ENCODE measurements at places on chromosomes 1 and 21. TPM values are rescaled to one million over a fixed set of nuclear protein-coding genes. Genes with fewer than 3 reads are reported as not detected.

Gene KLHL20
- total RNA-seq: 28.4 TPM

DNA sequence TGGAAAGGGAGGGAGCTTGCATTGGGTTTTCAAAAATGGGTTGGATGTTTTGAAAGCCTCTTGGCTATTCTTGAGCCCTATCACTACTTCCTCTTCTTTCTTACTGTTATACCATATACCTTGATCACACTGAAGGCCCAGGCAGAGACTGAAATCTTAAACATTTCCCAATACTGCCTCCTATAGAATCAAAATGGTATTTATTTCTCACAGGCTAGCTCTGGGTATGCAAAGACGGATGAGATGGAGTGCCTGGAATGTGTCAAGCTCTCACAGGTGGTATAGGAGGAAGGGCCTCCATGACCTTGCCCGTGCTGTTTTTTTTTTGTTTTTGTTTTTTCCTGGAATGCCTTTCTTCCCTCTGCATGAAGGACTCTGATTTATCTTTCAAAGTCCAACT lies 268.4 kb upstream of the USP24 start:
- H3K4me3 ChIP-seq: no peak overlapping the region
- H3K36me3 ChIP-seq: no peaks in the 10 kb centered on the region
- H3K27me3 ChIP-seq: no peaks in the 10 kb centered on the region
- no peak overlapping the region for H3K27ac ChIP-seq

DNA sequence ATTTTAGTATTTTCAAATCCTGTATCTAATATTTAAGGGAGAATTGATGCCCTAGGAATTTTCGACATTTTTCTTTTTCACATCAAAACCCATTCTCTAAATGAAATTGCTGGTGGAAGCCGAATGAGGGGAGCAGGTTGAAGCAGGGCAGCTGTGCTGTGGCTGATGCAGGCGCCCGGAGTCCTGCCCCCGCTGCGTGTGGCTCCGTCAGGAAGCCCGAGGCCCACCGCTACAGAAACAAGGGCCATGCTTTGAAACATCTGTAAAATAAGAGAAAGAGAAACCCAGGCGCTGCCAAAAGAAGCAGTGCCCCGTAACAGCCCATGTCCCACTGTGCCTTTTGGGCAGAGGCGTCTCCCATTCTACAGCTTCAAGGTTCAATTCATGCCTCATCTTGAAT lies 41.1 kb downstream of the TENT5C start:
- H3K4me3 ChIP-seq: no peak overlapping the region
- DNase-seq: no peak
- no peaks in the 10 kb centered on the region for H3K27me3 ChIP-seq
- no peaks in the 10 kb centered on the region for H3K4me1 ChIP-seq
- H3K36me3 ChIP-seq: no peaks in the 10 kb centered on the region
- no peak overlapping the region for H3K27ac ChIP-seq

Gene FCGR1A
- not detected for total RNA-seq

GRCh38 chr1:204146309-204146708 lies 5.5 kb downstream of the ETNK2 start:
- no peak for DNase-seq
- no peak overlapping the region for H3K27ac ChIP-seq
- H3K4me1 ChIP-seq: no peaks in the 10 kb centered on the region
- no peaks in the 10 kb centered on the region for H3K27me3 ChIP-seq
- H3K36me3 ChIP-seq: no peaks in the 10 kb centered on the region
